CMK (cell line): ENCODE measurements at places on chromosomes 12 and 14.

GRCh38 chr12:93387780-93388179 lies 10.1 kb downstream of the NUDT4 start:
- no peak for DNase-seq

DNA sequence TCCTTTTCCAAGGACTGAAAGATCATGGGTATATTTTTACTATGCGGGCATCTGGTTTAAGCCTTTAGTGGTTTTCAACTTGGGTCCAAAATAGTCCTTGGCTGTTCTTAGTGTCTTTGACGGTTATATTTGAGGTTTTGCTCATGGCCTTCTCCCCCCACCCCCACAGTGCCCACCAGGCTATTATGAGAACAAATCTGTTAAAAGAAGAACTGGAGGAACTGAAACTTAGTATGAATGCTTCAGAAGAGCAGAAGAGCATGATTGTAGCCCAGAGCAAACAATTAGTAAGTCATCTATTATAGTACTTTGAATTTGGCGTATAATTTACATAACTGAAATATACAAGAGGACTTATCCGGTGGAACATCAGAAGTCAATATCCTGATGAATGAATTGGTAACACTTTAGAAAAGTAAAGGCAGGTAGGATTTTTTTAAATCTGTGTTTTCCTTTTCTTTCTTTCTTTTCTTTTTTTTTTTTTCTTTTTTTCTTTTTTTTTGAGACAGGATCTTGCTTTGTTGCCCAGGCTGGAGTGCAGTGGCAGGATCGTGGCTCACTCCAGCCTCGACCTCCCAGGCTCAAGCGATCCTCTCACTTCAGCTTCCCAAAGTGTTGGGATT lies 71.8 kb upstream of the BCAT1 start:
- no peak for DNase-seq

DNA sequence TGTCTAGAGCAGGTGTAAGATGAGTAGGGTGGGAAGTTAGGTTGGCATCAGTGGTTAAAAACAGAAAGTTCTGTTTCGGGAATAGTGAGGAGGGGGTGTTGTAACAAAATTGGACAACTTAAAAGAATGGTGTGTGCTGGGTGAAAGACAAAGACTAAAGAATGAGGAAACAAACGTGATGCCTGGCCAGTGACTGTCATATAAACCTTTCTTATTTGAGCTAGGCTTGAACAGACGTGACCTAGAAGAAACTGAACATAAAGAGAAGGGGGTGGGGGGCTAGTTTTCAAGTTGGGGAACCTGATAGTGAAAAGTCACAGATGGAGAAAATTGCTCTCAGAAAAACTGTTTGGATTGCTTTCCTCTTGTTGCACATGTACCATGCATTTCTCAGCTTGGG lies 39.6 kb downstream of the RAD52 start:
- DNase-seq, result no peak

DNA sequence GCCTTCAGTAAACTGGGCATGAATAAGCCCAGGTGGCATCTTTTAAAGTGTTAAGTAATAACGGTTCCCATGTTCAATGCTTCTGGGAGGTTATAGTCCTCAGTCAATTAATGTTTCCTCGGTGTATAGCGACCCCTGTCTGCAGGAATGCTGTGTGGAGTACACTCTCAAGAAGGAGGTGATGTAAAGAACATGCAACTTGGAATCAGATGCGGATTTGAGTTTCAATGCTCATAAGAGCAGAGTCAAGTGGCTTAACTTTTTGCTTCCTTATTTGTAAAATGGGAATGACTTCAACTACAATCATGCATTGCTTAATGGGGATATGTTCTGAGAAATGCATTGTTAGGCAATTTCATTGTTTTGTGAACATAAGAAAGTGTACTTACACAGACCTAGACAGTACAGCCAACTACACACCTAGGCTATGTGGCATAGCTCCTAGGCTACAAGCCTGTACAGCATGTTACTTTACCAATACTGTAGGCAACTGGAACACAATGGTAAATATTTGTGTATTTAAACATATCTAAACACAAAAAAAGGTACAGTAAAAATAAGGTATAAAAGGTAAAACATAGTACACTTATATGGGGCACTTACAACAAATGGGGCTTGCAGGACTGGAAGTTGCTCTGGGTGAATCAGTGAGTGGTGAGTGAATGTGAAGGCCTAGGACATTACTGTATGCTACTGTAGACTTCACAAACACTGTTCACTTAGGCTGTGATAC lies 6.7 kb upstream of the MRPS35 start:
- peak; percentile 56 for DNase-seq

DNA sequence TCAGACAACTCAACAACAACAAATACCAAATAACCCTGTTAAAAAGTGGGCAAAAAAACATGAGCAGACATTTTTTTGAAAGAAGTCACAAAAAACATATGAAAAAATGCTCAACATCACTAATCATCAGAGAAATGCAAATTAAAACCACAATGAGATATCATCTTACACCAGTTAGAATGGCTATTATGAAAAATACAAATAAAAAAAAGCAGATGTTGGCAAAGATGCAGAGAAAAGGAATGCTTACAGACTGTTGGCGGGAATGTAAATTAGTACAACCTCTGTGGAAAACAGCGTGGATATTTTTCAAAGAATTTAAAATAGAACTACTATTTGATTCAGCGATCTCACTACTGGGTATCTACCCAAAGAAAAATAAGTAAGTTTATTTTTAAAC lies 114.0 kb downstream of the SLC38A4 start:
- no peak for DNase-seq
